Suppressor macrophage (primary cell): ENCODE measurements at places on chromosomes 1 and 21.

- DNase-seq = no peak
Observed at GRCh38 chr1:248818505-248819374, 7.0 kb downstream of the SH3BP5L start.

DNA sequence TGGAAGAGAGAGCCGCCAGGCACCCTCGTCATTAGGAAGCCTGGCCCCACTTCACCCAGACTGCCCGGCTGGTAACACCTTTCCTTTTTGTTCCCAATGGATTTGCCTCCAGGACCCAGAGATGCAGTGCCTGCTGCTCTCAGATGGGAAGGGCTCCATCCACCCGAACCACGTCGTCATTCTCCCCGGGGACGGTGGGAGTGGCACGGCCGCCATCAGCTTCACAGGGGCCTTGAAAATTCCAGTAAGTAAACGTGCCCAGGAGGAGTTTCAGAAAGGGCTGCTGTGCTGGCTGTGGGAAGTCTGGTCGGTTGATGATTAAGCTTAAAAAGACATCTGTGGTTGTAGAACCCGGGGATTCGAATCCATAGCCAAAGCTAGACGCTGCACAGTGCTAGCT, 45.2 kb downstream of the SLC37A1 start:
- DNase-seq = no peak

DNA sequence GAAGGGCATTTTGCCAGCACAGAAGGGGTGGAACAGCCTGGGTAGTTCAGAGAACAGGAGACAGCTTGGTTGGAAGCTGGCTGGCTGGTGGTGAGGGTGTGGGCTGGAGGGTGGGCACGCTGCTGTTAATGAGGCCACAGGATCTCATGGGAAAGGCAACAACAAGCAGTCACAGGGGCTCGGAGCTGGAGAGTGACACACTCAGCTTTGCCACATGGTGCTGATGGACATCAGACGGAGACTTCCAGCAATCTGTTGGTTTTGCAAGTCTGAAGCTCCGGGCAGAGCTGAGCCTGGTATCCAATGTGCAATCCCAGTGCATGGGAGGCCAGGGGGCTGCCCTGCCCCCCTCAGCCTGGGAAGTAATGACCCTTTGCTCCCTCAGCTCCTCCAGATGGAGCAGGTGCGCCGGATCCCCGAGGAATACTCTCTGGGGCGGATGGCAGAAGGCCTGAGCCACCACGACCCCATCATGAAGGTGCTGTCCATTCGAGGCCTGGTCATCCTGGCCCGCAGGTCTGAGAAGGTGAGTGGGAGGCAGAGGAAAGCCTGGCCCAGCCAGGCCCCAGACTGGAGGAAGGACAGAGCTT, 15.6 kb upstream of the TTC4 start:
- DNase-seq = no peak

DNA sequence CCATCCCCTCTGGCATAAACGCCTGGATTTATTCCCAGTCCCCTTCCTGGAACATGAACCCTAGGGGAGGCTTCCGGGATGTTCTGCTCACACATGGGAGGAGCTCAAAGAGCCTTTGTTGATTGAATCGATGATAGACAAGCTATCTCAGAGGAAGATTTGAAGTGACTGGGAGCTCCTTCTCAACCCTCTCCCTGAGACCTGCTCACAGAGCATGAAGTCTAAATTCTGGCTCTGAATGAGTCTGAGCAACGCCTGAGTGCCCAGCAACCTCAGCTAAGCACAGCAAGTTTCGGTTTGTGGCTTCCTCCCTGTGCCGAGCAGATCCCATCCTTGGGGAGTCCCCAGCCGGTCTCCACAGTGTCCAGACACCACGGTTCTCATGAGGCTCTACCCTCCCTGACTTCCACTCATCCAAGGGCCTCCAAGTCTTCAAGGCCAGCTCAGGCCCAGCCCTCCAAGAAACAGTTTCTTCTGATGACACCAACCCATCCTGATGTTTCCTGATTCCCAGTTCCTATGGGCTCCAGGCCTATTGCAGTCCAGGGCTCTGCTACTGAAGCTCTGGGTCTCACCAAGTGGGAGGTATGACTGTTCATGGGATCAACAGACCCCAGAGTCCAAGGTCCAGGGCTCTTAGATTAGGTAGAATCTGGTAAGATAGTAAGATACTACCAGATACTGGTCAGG, 190.8 kb downstream of the DYRK1A start:
- DNase-seq = no peak
